ENCODE measurements at places on chromosomes 12 and 14.
A peak's percentile ranks its signal among the peaks of the same experiment; 100 is the strongest.

DNA sequence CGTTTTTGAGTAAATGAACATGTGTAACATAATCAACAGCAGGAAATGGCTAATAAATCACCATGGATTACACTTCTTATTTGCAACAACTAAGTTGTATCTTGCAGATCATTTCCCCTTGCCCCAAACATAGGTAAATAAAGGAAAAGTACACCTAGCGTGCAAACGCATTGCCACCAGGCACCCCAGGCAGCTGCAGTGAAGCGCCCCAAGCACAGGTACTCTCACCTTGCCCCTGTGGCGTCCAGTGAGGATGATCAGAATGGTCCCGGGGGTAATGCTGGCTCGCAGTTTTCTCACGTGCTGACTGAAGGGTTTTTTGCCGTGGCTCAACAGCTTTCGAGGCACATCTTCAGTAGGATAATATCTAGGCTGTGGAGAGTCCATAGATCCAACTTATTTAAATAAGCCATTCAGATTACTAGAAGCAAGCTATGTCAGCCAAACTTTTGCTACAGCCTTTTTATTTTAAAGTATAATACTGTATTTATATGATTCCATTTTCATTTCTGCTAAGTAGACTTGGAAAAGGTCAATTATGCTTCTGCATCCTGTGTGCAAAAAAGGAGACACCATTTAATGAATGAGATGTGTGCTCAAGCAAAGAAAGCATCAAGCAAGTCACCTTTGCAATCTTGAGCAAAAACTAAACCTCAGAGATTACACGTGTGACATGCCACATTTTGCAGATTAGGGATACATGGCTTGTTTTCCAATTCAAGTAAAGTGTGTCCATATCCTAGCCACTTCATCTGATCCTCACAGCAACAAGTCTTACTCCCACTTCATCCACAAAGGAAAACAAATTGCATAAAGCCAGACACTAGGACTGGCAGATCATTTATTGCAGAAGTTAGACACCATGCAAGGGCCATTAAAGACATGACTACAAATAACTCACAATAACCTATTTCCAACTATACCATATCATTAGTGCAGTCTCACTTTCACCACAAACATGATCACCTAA, 2.6 kb downstream of the RPL6 start:
- DNase-seq, result no peak

- no peak for DNase-seq
These were observed 83.6 kb downstream of the KSR2 start for GRCh38 chr12:117885211-117885610.

GRCh38 chr12:3122841-3123678, 45.9 kb downstream of the TSPAN9 start:
- peak; percentile 45 for DNase-seq

- peak; percentile 60 for DNase-seq
These were observed 2.2 kb downstream of the RCOR1 start for GRCh38 chr14:102594514-102595175.

DNA sequence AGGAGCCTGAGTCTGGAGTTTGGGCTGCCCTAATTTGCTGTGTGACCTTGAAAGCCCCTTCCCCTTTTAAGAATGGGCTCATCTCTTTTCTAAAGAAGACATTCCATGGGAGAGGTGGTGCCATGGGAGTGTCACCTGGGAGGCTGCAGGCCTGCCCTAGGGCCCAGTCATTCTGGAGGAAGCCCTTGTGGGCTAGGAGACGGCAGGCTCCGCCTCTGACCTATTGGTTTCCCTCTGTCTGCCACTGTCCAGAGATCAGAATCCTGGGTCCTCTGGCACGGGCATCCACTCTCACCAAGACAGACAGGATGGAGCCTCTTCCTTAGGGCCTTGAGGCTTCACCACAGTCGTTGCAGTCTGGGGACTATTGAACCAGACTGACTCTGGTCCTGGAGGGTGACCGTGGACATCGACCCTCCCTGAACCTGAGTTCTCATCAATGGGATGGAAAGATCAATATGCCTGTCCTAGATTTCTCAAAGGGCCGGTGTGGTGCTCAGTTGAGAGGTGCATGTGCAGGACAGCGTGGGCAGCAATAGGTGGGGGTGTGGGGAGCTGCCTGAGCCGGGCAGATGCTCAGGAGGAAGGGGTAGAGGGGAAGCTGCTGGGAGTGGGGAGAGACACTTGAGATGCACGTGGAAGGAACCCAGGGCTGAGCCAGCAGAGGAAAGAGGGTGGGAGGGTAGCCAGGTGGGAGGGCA, 12.2 kb upstream of the CLMN start:
- no peak for DNase-seq
